Activated CD4-positive, CD25-positive, alpha-beta regulatory T cell (primary cell): ENCODE measurements at places on chromosomes 2 and 18.

GRCh38 chr2:220006152-220006621 lies 378.8 kb downstream of the SLC4A3 start:
- DNase-seq = no peak

GRCh38 chr2:148614322-148615049 lies 30.1 kb upstream of the EPC2 start:
- DNase-seq = no peak

- DNase-seq = no peak
These were observed 65.4 kb upstream of the CHST9 start for GRCh38 chr18:27250471-27250870.

DNA sequence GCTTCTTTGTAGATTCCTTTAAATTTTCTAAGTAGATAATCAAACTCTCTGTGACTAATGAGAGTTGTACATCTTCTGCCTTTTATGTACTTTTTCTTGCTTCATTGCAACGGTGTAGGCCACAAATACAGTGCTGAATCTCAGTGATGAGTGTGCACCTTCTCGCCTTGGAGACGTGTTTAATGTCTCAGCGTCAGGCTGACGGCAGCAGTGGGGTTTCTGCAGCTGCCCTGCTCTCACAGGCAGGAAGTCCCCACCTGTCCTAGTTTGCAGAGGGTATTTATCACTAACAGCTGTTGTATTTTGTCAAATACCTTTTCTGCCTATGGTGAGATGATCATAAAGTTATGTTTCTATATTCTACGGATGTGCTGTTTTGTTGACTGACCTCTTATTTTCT lies 13.3 kb downstream of the AGXT start:
- no peak for DNase-seq

GRCh38 chr2:159573846-159574606 lies 42.3 kb downstream of the BAZ2B start:
- no peak for DNase-seq

DNA sequence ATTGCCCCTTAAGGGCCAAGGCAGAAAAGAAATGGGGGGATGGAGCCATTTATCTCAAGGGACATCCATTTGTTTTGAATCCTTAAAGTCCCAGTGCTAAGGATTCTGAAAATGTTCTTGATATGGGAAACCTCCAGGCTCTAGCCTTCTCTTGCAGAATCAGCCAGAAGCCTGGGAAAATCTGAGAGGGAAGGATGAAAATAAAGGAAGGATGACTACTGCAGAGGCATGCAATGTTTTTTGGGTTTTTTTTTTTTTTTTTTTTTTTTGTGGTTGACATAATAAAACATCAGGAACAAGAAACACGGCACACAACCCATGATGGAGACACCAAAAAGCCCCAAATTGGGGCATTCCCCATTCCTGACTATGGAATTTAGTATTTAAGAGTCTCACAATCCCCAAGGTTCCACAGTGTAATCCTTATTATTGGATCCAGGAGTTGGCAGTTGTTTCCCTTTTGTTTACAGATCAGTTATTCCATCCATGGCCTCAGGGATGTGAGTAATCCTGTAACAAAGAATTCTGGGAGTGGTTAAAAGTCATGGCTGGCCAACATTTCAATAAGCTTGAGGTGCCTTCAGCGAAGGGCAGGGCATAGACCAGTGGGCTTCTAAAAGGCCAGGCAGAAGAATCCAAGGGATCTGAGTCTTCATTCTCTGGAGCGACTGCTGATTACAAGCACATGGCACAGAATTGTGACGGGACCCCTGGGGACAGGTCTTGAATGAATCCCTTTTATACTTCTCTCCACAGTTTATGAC lies 337.5 kb downstream of the GULP1 start:
- DNase-seq = no peak

DNA sequence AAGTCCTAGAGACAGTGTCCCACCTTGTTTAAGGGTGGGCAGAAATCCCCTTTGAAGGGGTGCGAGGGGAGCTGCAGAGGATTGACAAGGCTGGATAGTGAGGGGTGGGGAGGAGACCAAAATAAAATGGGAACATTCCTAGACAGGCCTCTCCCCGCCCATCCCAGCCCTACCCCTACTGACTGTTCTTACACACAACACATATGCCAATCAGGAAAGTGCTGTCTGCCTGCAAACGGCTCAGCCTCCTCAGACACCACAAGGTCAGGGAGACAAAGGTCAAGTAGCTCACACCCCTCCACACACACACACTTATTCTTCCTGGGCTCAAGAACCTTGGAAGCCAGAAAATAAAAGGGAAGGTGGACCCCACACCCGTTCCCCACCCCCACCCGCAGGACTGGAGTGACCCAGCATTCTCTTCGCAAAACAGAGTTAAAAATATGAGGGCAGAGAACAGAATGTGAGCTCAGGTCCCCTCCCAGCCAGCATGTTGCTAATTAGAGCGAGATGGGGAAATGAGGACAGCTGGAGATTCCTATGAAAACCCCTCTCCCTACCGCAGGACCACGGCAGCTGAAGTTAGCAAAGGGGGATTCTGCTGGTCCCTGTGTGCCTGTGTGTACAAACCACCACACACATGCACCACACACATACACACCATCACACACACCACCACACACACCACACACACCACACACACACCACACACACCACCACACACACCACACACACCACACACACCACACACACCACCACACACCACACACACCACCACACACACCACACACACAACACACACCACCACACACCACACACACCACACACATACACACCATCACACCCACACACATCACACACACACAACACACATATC lies 197.8 kb downstream of the TNS1 start:
- DNase-seq = no peak

DNA sequence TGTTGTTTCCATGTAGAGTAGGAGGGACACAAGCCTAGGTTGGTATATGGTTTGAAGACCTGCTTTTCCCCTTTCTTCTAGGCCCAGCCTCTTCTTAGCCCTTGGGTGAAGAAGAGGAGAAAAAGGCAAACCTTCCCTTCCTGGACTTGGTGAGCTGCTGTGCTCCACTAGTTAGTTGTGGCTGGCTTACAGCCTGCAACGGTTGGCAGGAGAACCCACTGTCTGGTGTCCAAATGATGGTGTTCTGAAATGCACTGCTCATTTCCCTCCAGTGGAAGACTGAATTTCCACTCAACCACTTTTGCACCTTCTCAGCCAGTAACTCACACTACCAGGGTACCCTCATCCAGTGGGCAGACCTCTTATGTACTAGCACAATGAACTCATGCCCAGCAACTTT lies 824.1 kb downstream of the NRXN1 start:
- no peak for DNase-seq
